HFF-Myc (cell line): ENCODE measurements at places on chromosomes 1 and 21.

GRCh38 chr1:114468710-114469468 lies 42.1 kb downstream of the TRIM33 start:
- DNase-seq, result no peak

GRCh38 chr1:228897901-228898300 lies 162.6 kb downstream of the RHOU start:
- DNase-seq, result no peak

DNA sequence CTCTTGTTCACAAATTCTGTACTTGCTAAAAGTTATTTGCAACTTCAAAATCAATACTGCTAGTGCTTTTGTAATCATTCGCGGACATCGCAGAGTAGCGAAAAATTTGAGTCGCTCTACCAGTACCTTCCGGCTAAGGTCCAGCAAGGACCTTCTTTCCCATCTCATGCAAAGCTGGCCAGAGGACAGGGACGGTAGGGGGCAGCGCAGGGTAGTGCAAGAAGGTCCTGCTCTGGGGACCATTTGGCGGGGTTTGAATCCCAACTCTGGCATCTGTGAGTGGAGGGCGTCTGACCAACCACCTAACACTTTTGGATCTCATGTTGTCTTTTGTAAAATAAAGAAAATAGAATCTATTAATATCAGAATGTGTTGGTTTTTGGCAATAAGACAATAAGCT lies 258.3 kb downstream of the SPATA17 start:
- DNase-seq, result no peak

DNA sequence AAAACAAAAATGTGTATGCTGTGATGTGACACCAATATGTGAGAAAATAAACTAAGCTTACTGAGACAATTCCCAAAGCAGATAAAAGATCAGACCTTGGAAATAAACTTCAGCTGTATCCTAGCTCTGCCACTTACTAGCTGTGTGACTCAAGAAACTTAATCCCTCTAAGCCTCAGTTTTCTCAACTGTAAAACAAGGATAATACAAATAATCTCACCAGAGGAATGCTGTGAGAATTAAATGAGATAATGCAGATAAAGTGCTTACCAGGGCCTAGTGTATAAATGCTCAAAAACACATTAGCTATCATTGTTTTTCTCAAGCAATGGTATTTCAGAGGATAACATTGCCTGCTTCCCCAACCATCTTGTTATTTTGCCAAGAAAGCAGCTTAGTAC lies 2.1 kb downstream of the HEATR1 start:
- no peak for DNase-seq
